Amygdala (tissue), 56 donors: ENCODE measurements at places on chromosomes 6 and 20.

GRCh38 chr6:151172751-151173150, 67.0 kb upstream of the AKAP12 start:
- no peak for DNase-seq

DNA sequence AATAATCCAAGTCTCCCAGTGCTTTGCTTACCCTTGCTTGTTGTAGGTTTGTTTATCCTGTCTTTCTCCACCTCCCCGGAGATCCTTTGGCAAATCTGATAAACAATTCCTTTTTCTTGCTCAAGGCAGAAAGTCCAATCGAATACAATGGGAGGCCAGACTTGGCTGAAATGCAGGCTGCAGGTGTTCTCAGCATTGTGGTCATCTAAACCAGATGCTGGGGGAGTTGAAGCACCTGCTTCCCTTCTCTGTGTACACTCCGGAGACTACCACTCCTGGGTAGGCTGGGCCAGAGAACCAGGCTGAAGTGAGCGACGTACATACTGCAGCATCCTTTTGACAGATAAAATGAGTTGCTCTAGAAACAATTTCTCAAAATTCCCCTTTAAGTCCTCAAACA, 82.6 kb upstream of the PREP start:
- DNase-seq: no peak

GRCh38 chr6:50361641-50362331, 312.1 kb upstream of the DEFB112 start:
- no peak for DNase-seq

DNA sequence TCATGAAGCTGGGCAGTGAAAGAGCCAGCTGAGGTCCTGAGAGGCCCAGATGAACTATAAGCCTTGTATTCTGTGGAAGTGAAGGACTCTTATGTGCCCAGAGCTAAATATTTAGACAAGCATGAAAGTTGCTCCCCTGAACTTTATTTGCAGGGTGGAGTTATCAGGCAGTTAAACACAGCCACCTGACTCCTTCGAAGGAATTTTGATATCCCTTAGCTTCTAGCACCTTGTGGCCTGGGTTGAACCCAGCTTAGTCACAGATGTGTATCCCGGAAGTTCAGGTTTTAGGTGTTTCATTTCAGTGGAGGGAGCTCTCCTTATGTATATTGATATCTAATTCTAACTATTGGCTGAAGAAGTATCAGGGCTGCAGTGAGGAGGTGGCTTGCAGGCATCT, 20.4 kb downstream of the NR2E1 start:
- DNase-seq: no peak

DNA sequence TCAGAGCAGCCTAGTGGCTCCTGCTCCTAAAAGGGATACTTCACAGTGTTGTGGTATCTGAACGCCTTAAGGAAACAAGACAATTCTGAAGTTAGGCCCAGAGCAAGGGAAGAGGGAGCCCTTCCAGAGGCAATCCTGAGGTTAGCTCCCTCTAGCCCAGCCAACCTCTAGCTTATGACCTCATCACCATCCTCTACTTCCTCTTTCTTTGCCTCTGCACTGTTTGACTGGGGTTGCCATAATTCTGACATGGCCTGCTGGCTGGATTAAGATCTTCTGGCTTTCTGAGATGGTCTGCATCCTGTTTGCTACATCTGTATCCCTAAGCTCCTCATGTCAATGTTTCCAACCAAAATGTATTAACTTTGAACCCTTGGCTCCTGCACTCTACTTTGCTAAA, 23.3 kb upstream of the BMP2 start:
- DNase-seq: no peak

GRCh38 chr6:126747728-126748540, 370.5 kb upstream of the RSPO3 start:
- no peak for DNase-seq

DNA sequence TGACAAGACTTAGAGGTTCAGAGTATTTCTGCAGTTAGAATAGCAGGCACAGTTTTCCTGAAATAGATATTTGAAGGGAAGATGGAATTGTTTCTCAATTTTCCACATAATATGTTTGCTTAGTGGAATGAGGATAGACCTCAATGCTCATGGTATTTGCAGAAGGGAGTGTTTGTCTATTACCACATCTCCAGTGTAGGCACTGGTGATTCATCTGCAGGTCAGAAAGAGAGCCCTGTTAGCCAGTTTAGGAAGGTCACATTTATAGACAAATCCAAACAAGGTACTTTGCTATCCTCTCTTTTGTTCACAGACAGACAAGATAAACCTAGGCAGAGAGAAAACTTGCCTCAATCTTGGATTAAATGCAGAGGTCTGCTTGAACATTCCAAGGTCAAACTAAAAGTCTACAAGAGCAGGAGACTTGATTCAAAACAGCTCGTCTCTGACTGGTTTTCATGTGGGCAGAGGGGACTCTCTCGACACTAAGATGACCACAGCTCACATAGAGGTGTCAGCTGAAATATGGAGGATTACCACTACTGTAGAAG, 22.8 kb downstream of the ISM1 start:
- no peak for DNase-seq

- DNase-seq: no peak
Measured at GRCh38 chr20:58847463-58847862, 3.2 kb downstream of the GNAS-AS1 start.

- DNase-seq: no peak
Measured at GRCh38 chr20:64244281-64244805, 11.2 kb upstream of the PCMTD2 start.

DNA sequence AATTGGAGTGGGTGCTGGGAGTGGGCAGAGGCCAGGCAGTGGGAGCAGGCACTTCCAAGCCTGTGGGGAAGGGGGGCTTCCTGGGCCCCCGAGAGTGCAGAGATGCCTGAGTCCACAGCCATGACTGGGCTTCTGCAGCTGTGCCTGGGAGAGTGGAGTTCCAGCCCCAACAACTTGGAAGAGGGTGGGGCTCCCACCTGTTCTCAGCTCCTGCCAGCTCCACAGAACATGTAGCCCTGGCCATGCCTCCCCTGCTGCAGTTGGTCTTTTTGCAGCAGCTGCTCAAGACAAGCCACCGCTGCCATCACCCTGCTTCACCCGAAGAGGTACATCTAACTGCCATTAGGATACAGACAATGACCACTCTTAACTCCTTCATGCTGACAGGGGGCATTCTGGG, 1092.3 kb downstream of the KHDRBS2 start:
- no peak for DNase-seq

- no peak for DNase-seq
Measured at GRCh38 chr6:143276436-143276835, 174.1 kb downstream of the ADAT2 start.

GRCh38 chr20:50498071-50498776, 12.0 kb upstream of the PTPN1 start:
- DNase-seq: no peak

DNA sequence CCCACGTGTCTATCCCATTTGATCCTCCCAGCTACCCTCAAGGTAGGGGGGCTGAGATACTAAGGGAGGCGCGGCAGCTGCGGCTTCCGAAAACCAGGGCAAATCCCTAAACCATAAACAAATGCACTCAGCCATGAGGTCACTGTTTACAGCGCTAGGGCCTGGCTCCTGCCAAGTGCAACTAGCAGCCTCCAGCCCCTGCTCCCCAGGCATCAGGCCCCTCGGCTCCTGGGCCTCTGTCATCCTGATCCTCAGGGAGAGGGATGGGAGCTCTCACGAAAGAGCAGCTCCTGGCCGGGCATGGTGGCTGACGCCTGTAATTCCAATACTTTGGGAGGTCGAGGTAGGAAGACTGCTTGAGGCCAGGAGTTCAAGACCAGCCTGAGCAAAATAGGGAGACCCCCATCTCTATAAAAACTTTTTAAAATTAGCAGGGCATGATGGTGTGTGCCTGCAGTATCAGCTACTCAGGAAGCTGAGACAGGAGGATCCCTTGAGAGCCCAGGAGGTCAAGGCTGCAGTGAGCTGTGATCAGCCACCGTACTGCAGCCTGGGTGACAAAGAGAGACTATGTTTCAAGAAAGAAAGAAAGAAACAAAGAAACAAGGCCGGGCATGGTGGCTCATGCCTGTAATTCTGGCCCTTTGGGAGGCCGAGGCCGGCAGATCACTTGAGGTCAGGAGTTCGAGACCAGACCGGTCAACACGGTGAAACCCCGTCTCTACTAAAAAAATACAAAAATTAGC, 42.5 kb upstream of the TLDC2 start:
- no peak for DNase-seq

GRCh38 chr20:1946442-1946761, 47.5 kb downstream of the PDYN start:
- DNase-seq: no peak

DNA sequence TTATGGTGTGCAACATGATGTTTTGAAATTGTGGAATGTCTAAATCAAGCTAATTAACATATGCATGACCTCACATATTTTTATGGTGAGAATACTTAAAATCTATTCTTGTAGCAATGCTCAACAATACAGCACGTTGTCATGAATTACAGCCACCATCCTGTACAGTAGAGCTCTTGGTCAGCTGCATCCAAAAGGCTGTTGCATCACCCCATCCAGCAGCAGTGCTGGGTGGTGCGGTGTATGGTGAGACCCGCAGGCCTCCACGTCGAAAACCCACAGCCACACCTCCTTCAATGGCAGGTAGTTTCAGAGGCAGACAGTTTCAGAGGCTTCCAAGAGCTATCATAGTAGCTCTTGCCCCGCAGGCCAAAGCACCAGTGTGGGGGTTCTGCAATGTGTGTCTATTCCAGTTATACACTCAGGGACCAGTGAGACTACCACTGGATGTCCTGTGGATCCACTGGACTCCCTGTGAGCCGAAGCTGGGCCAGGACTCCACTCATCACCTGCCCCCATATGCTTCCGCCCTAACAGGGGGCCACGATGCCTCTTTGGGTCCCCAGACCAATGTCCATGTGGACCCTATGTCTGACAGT, 23.4 kb downstream of the PACSIN1 start:
- no peak for DNase-seq

DNA sequence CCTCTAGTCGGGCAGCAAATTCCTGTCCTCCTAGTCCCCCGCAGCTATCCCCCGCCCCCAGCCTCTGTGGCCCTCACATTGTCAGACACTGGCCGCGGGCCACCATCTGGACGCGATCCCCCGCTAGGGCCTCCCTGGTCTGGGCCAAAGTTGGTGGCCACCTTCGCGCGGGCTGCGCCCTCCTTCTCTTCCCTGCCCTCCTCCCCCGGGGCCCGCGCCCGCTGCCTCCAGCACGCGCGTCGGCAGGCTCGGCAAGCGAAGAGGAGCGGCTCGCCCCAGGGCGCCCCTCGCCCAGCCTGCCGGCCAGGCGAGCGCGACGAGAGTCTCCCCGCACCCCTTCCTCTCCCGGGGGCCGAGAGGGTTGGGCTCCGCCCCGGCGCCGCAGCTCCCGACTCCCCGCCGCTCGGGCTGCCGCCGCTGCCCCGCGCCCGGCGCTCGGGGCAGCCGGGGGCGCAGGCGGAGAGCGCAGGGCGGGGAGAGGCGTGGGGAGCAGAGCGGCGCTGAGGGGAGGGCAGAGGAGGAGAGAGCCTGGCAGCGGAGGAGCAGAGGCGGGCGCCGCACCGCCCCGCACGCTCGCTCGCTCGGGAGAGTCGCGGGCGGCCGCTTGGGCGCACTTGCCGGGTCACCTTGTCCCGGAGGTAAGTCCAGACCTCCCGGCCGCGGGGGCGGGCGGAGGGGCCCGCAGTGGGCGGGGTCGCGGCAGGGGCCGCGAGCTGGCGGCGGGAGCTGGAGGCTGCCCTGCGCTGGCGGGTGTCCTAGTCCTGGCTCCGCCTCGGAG, at the start of gene SYNDIG1:
TSS of gene SYNDIG1 (plus strand) at position 514 of the 778 bp plus-strand sequence. CDS start 73,469 bp downstream, outside the sequence.
- DNase-seq: peak; percentile 75

- no peak for DNase-seq
Measured at GRCh38 chr6:133788556-133788955, 100.4 kb upstream of the TCF21 start.

DNA sequence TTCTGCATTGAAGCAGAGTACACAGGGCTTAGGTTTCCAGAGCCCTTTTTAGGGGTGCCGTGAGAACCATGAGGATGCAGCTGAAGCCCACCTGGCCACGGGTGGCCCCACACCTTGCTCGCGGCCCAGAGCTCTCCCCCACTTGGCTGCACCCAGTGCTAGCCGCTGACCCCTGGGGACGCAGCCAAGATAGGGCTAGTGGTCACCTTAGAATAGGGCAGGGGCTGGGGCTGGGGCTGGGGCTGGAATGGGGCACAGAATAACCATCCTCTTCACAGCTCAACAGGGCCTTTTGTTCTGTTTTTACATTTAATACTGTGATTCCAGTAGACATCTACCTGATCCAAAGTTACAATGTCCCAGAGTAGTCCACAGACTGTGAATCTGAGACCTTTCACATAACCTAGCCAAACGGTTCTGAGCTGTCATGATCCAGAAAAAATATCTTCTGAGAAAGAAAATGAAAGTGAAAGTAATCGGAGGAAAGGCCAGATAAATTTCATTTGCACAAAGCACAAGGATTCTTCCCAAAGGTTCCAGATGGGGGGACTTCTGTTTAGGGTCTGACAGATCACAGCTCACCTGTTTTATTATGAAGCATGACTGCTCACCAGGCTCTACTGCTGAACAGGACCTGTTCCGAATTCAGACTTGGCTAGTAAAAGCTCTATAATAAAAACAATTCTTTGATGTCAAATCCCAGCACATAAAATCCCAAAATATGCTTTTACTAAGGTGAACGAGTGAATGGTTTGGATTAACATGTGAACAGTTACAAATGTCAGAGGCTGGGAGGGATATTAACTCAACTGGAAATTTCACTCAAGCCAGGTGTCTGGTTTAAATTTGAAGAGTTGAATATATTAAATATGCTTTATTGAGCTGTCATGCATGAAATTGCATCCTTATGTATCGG, 401.9 kb downstream of the THBS2 start:
- no peak for DNase-seq

- DNase-seq: no peak
Measured at GRCh38 chr6:112227411-112227810, 27.0 kb downstream of the LAMA4 start.

DNA sequence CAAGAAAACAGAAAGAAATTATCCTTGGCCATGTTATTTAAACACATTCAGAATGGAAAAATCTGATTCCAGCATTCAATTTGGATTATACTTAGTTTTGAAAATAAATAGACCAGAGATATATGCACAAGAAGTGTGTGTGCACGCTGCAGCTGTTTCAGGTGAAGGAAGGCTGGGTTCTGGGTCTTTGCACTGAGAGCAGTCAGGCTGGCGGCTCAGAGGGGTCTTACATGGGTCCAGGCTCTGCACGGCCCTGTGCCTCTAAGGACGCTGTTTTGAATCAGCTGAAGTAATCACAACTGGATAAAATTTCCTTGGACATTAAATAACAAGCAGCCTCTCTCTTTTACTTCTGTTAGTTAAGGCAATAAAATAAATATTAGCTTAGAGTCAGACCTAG, 31.8 kb downstream of the GCLC start:
- no peak for DNase-seq

DNA sequence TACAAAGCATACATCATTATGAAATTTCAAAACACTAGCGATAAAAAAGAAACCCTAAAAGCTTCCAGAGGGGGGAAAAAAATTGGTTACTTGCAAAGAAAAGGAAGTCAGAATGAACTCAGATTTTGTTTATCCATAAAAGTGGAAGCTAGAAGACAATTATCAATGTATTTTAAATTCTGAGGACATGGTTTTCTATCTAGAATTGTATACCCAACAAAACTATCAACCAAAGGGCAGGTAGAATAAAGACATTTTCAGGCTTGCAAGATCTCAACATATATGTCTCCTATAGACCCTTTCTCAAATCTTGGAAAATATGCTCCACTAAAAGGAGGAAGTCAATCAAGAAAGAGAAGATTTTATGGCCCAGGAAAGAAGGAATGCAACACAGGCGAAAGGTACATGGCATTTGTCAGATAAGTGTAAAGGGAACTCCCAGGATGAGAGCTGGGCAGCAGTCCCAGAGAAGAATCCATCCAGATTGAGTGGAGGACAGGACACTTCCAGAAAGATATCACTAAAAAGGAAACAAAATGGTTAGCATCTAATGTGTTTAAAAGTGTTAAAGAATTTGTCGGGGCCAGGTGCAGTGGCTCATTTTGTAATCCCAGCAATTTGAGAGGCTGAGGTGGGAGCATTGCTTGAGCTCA, 45.4 kb upstream of the ZFAND3 start:
- DNase-seq: no peak
